ENCODE measurements at places on chromosomes 5 and 9.

GRCh38 chr9:87653941-87654340 lies 72.0 kb upstream of the CTSL start:
- DNase-seq: no peak

- DNase-seq: no peak
These were observed 10.8 kb upstream of the SLC12A7 start for GRCh38 chr5:1122511-1123294.

DNA sequence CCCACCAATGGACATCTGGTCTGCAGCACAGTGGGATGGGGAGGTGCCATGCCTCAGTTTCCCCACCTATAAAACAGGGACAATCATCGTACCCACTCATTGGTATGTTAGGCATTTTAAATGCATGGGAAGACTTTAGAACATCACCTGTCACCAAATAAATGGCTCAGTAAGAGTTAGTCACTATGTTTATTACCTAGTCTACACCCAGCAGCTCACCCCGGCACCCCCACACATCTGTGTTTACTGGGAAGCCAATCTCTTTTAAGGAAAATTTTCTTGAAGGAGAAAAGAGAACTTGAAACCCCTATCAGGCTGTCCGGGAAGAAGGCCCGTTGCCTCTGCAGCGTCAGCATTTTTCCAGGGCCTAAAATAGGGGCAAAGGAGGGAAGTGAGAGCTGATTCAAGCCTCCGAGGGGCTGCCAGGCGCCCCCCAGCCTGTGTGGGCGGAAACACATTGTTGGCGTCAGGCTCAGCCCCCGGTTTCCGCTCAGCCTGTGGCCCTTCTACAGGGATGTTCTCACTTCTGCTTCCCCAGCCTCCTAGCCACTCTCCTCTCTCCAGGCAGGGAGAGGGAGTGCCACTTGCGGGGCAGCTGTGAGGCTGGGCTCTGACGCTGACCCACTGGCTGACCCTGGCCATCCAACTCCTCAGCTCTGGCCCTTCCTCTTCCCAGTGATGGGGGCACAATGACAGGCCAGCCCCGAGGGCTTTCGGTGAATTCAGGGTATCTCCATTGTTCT lies 4.6 kb downstream of the CSF1R start:
- no peak for DNase-seq

DNA sequence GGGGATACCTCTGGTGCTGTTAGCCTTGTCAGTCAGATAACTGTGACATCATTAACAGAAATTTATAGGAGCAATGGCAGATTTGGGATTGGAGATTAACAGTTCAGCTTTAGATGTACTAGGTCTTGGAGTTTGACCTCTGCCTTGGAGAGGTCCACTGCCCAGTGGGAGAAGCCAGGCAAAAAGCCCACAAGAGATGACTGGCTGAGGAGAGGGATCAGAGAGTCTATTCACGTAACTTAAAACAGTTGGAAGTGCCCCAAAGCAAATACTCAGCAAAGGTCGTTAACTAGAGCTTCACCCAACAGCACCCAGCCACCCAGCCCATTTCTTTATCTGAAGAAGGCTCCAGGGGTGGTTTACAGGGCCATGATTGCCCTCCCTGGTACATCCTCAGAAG lies 232.7 kb upstream of the PPP1R2B start:
- no peak for DNase-seq

- no peak for DNase-seq
These were observed 724 bp downstream of the SGTB start for GRCh38 chr5:65721050-65721719.
